ENCODE measurements at places on chromosomes 2 and 18. TPM values are rescaled to one million over a fixed set of nuclear protein-coding genes. Genes with fewer than 3 reads are reported as not detected.

Gene NEU4
- 0.61 TPM for total RNA-seq

Gene SERPINB11
- total RNA-seq = not detected

Gene PIKFYVE
- 28.7 TPM for total RNA-seq

Gene SGPP2
- 31.2 TPM for total RNA-seq

Gene CDH19
- not detected for total RNA-seq

Gene TEX44
- total RNA-seq = not detected

Gene RAB17
- total RNA-seq = not detected

Gene CCDC150
- 16.7 TPM for total RNA-seq

Gene RASGRP3
- 3.6 TPM for total RNA-seq

Gene OTOS
- not detected for total RNA-seq

DNA sequence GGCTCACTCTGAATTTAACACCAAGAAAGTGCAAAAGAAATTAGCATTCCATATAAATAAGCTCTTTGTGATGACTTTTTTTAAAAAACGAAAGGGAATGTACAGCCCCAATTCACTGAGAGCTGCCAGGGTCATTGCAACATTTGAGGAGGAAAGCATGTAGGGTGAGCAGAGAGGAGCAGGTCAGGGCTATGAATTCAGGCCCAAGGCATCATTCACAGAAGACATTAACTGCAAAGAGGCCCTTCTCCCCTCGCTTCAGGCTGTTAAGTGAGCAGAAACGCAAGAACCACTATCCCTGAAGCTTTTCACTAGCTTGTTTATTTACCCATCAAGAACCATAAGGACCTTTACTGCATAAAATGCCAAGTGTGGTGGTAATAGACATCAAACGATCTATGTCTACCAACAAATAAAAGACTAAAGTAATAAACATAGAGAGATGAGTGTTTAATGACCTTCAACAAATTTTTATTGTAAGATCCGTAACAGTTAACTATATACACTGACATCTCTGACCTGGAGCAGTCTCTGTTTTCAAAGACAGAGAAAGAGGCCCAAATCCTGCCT is 333.1 kb upstream of the HNRNPA3 start:
- peaks cover 20% of the 10 kb centered on the region for H3K4me1 ChIP-seq
- H3K4me3 ChIP-seq = no peak overlapping the region
- H3K36me3 ChIP-seq = no peaks in the 10 kb centered on the region
- DNase-seq = no peak

DNA sequence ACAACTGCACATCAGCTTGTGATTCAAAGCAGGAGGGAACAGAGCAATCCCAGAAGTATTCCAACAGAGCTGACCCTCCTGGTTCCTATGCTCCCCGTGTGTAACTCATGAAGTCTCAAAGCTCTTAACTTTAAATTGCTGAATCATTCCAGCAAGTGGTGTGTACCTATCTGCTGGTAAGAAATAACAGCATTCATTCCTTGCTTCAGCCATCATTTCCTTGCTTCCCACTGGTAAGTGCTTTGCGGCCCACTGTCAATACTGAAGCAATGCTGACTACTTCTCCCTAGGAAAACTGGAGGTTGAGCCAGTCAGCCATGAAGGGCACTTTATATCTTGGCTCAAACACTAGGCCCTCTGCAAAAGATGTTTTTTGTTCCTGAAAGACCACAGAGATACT is 222.4 kb downstream of the EXOC6B start:
- H3K27ac ChIP-seq = no peak overlapping the region
- H3K4me1 ChIP-seq = peaks cover 8% of the 10 kb centered on the region
- H3K36me3 ChIP-seq = no peaks in the 10 kb centered on the region

DNA sequence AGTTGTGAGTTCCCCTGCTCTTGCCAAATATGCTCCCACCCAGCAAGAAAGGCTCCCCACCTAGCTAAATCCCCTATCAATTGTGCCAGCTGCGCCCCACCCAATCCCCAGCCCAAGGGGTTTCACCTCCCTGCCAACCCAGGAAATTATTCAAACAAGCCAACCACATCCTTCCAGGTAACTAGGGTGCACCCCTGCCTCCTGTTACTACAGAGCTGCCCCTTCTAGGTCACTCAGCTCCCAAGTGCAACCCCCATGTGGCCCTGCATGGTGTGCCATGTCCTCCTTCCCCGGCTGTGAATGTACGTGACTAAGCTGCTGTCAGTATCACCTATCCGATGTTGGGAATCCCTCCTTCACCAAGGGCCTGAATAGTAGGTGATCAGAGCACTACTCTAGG is 91.2 kb upstream of the LDAH start:
- peaks cover 13% of the 10 kb centered on the region for H3K27me3 ChIP-seq
- no peak overlapping the region for H3K27ac ChIP-seq

GRCh38 chr2:189129971-189130370 is 49.6 kb downstream of the COL5A2 start:
- no peaks in the 10 kb centered on the region for H3K4me1 ChIP-seq
- no peak for DNase-seq
- no peak overlapping the region for H3K27ac ChIP-seq
- no peaks in the 10 kb centered on the region for H3K36me3 ChIP-seq
- H3K27me3 ChIP-seq = peaks cover 2% of the 10 kb centered on the region

GRCh38 chr2:65368468-65368867 is 63.9 kb downstream of the SPRED2 start:
- H3K27ac ChIP-seq = no peak overlapping the region
- peaks cover 3% of the 10 kb centered on the region for H3K36me3 ChIP-seq
- H3K27me3 ChIP-seq = peaks cover 3% of the 10 kb centered on the region
- no peak for DNase-seq
- no peak overlapping the region for H3K4me3 ChIP-seq

DNA sequence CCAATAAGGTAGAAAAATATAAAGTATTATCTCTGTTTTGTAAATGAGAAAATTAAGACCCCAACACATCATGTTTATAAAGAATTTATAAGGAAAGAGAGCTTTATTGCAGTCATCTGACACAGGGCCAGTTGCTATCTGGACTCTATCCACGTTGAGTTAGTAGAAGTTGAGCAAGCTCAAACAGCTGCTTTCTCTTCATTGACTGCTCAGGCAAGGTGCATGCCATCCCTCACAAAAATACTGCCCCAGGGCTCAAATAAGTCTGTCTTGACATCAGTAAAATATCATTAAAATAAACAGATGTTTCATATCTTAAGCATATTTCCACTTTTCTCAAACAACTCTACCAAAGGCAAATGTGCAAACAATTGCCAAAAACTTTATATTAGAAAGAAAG is 14.8 kb downstream of the COL5A2 start:
- no peak overlapping the region for H3K27ac ChIP-seq
- H3K36me3 ChIP-seq = no peaks in the 10 kb centered on the region
- no peak overlapping the region for H3K4me3 ChIP-seq
- DNase-seq = no peak
- H3K4me1 ChIP-seq = no peaks in the 10 kb centered on the region

DNA sequence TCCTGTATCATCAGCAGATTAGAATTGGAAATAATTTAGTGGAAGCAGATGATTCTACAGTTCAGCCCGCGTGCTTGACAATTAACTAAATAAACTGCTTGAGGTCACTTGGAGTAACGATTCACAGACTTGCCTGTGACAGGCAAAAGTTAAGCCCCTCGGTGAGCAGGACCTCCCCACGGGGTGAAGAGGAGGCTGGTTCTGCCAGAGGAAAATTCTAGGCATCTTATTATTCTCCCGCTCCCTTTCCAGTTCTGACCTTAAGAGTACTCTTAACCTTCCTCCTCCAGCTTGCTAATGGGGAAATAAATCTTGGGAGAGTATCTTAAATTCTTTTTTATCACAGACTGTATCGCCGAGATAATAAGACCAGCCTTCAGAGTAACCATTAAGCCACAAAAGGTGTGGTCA is 169.7 kb upstream of the SMAD2 start:
- no peak overlapping the region for H3K4me3 ChIP-seq
- peaks cover 24% of the 10 kb centered on the region for H3K27me3 ChIP-seq
- H3K27ac ChIP-seq = no peak overlapping the region
- H3K36me3 ChIP-seq = no peaks in the 10 kb centered on the region
- DNase-seq = no peak

DNA sequence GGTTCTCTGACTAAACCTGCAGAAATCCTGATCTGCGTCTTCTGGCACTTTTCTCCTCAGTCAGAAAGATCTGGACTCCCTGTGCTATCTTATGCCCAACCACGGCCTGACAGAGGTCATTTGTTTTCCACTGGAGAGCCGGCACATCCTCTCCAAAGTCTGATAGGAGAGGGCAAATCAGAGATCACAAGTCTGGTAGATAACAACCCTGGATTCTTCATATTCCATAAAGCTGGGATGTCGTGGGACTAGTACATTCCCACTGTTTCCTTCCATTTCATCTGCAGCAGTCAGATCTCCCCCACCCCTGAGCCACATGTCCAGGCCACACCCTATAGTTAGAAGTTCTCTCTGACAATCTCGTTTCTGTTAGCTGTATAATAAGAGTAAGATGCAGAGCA is 157.0 kb downstream of the MGAT5 start:
- peaks cover 2% of the 10 kb centered on the region for H3K36me3 ChIP-seq
- H3K27me3 ChIP-seq = no peaks in the 10 kb centered on the region
- H3K4me3 ChIP-seq = no peak overlapping the region
- DNase-seq = no peak

- peaks cover 12% of the 10 kb centered on the region for H3K27me3 ChIP-seq
- peaks cover 18% of the 10 kb centered on the region for H3K4me1 ChIP-seq
- no peak for DNase-seq
- H3K4me3 ChIP-seq = no peak overlapping the region
These were observed 22.2 kb upstream of the NAB1 start for GRCh38 chr2:190626641-190627210.

- H3K4me3 ChIP-seq = no peak overlapping the region
- no peak for DNase-seq
- no peaks in the 10 kb centered on the region for H3K36me3 ChIP-seq
- H3K27ac ChIP-seq = no peak overlapping the region
- H3K27me3 ChIP-seq = peaks cover 28% of the 10 kb centered on the region
These were observed 650 bp downstream of the ACKR3 start for GRCh38 chr2:236570081-236570868.

Measured in activated T-helper 1 cell treated with anti-CD3 and anti-CD28 coated beads, Interleukin-12 subunit alpha, Interleukin-12 subunit beta, Interleukin-2, Interleukin-4 antibody, amounts not matched to agents 30 ng/mL and 10 ng/mL and 1 ng/mL, durations not matched to agents 14 hours and 24 hours and 36 hours (primary cell).